ENCODE measurements at places on chromosomes 12 and 14. TPM values are rescaled to one million over a fixed set of nuclear protein-coding genes. Genes with fewer than 3 reads are reported as not detected.

DNA sequence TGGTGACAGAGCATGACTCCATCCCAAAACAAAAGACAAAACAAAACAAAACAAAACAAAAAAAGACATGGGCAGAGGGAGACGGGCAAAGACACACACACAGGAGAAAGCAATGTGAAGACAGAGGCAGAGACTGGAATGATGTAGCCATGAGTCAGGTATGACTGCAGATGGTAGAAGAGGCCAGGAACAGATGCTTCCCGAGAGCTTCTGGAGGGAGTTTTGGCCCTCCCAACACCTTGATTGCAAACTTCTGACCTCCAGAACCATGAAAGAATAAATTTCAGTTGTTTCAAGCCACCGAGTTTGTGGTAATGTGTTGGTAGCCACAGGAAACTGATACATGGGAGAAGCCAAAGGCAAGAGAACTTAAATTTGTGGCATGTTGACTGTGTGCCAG, 27.1 kb downstream of the VWF start:
- no peak overlapping the region for H3K4me3 ChIP-seq
- H3K27ac ChIP-seq, result no peak overlapping the region
- no peaks in the 10 kb centered on the region for H3K36me3 ChIP-seq

LBHD2 gene
- total RNA-seq, result not detected

DNA sequence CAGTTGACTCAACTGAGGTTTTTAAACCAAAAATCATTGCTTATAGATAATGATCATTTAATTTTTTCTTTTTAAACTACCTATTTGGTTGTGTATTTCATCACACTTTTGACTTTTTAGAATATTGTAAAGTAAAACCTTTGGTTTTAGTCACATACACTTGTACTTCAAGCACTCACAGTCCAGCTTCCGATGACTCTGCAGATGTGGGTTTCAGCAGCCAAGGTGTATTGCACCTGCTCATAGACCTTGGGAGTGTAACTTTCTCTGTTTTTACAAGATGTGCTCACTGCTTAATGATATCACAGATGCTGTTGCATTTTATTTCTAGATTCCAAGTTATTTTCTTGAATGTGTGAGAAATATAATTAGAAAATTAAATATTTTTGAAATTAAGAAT, 188.3 kb upstream of the SLC38A2 start:
- H3K36me3 ChIP-seq, result peaks cover 8% of the 10 kb centered on the region
- no peaks in the 10 kb centered on the region for H3K27me3 ChIP-seq
- no peak overlapping the region for H3K4me3 ChIP-seq
- DNase-seq, result no peak

DIO3 gene
- not detected for total RNA-seq

DNA sequence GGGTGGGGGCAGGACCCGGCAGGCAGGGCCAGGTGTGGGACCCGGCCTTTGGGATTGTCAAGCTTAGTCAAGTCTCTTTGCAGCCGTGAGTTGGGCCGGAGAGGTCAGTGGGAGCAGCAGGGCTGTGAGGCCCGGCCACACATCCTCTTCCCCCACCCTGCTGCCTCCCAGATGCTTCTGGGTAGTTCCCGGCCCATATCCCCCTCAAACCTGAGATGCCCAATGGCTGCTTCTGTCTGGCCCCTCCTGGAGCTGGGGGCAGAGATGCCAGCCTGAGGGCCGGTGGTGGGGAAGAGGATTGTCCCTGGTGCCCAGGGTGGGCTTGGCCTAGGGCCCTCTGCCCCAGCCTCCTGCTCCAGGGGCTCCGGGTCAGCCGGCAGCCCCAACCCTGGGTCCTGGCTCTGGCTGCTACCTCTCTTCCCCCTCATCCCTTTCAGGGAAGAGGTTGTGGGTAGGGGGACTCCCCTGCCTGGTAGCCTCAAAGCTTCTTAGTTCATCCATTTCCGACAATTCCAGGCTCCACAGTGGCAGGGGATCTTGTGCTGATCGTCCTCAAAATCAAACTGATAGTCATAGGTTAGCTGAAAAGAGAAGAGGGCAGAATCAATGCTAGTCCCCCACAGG, 2.8 kb upstream of the PRKAG1 start:
- no peak for DNase-seq
- H3K27me3 ChIP-seq, result no peaks in the 10 kb centered on the region
- peaks cover 25% of the 10 kb centered on the region for H3K4me1 ChIP-seq
- H3K36me3 ChIP-seq, result peaks cover 41% of the 10 kb centered on the region
- H3K27ac ChIP-seq, result no peak overlapping the region

RASAL1 gene
- total RNA-seq, result 9.0 TPM

RD3L gene
- total RNA-seq, result not detected
